Activated CD8-positive, alpha-beta memory T cell treated with anti-CD3 and anti-CD28 coated beads for 4 hours (primary cell): ENCODE measurements at places on chromosomes 1 and 21.
A peak's percentile ranks its signal among the peaks of the same experiment; 100 is the strongest.

DNA sequence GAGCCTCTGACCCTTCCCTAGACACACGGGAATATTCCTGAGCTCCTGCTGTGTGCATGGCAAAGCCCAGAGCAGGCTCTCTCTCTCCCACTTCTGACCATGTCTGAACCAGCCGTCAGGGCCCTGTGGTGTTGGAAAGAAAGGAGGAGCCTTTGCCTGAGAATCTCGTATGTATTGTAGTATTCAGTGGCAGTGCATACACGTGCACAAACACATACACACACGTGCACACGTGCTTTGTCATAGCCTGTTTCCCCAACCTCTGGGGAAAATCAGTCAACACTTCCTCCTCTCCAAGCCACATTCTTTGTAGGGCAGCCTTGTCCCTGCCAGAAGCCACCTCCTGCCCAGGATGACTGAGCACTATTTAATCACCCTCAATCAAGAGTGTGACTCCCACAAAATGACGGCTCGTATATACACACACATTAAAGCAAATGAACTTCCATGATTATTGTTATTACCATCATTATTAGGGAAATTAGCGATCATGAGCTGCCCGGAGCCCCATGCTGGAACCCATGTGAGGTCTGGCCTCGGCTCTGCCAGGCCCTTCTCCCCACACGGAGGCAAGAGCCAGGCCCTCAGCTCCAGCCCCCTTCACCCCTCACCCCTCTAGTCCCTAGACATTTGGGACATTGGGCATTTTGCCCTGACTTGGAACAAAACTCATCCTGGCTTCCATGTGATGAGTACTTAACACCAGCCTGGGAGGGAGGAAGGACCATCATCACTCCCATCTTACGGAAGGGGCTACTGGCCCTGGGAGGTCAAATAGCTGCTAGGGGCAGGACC, 331.9 kb downstream of the NPHP4 start:
- no peak for DNase-seq

GRCh38 chr1:209674957-209675564, at the start of gene G0S2:
TSS of gene G0S2 (plus strand) at chr1:209675412. CDS start at chr1:209675685, 273 bp downstream.
- DNase-seq = no peak

- DNase-seq = no peak
Measured at GRCh38 chr1:163203561-163203960, 845 bp upstream of the RGS5 start.

- no peak for DNase-seq
Measured at GRCh38 chr1:65764052-65764451, 28.6 kb upstream of the PDE4B start.

GRCh38 chr1:164382384-164382783, 176.6 kb upstream of the PBX1 start:
- no peak for DNase-seq

DNA sequence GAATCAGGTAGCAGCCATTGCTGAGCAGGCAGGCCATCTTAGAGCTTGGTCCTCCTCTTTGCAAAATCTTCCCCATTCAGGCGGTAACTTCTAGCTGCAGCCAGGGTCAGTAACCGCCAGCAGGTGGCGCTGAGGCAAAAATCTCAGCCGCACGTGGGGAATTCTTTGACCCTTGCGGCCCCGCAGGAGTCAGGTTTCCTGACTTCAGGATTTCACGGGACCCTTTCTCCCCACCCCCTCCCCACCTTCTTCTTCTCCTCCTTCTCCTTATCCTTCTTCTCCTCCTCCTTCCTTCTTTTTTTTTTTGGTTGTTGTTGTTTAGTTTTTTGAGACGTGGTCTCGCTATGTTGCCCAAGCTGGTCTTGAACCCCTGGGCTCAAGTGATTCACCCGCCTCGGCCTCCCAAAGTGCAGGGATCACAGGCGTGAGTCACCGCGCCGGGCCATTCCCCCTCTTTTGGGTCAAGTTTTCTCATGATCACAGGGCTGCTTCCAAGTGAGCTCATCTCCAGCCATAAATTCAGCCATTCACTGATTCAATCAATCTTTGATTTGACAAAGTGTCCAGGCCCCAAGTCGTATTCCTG, 33.4 kb upstream of the TENT5B start:
- DNase-seq = peak; percentile 38

DNA sequence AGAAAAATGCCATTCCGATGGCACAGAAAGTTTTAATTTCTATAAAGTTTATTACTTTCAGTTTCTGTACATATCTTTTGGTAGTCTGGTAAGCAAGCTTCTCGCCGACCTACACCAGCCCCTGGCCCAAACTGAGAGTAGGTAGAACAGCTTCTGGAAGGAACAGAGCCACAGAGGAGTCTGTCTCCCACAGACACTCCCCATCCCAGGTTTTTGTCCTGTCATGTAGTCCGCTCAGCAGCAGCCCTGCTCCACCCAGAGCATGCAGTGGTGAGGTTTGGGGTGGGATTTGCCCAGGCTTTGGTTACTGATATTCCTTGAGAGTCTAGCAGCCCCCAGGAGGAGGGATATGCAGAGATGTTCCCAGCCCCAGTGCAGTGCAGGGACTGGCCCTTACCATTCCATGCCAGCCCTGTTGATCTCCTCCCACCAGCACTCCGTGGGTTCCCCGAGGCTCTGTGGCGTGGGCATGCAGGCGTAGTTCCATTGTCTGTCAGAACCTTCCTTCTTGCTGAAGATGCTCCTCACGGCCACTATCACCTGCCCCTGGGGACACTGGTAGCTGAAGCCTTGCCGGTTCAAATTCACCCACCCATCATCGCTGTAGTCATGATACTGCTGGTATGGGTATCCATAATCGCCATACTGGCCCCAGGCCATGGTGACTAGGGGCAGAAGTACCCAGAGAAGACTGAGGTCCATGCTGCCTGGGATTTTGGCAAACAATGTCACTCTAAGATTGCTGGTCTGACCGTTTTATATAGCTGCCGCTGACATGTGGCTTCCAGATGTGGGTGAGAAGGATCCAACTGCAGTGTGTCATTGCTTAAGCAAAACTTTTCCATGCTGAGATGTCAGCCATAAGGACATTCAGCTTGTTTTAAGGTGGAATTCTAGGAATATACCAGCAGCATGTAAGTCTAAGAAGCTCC, at the start of gene DPT:
TSS of gene DPT (minus strand) at position 734 of the 932 bp plus-strand sequence. CDS start at position 702, 32 bp downstream.
- DNase-seq = no peak

DNA sequence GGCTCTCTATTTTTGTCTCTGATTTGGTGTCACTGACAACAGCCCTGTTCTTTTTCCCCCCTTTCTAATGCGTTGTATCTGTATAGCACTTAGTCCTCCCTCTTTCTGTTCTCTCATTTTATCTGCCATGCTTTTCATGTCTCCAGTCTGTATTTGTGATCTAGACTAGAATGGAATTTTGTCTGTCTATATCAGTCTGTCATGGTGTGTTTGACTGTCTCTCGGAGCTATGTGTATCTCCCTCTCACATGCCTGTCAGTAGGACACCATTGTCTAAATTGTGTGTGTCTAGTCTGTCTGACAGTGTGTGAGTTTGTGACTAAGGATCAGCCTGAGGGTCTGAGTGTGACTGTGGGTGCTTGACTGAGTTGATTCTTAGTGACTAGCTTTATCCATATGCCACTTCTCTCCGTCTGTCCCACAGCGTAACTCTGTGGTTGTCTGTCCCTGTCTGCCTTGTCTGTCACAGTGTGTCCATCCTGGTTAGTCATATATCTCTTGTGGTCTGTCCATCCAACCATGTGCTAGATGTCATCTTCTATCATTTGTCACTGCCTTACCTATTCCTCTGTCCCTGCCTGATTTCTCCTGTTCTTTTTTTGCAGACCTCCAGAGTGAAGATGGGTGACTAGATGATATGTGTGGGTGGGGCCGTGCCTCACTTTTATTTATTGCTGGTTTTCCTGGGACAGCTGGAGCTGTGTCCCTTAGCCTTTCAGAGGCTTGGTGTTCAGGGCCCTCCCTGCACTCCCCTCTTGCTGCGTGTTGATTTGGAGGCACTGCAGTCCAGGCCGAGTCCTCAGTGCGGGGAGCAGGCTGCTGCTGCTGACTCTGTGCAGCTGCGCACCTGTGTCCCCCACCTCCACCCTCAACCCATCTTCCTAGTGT, 1.4 kb upstream of the B4GALT2 start:
- DNase-seq = no peak

GRCh38 chr1:169692756-169693460, 18.5 kb downstream of the SELL start:
- DNase-seq = no peak

- DNase-seq = no peak
Measured at GRCh38 chr1:235781807-235782206, 84.9 kb downstream of the LYST start.

GRCh38 chr1:225868631-225869330, 13.4 kb downstream of the TMEM63A start:
- DNase-seq = no peak

DNA sequence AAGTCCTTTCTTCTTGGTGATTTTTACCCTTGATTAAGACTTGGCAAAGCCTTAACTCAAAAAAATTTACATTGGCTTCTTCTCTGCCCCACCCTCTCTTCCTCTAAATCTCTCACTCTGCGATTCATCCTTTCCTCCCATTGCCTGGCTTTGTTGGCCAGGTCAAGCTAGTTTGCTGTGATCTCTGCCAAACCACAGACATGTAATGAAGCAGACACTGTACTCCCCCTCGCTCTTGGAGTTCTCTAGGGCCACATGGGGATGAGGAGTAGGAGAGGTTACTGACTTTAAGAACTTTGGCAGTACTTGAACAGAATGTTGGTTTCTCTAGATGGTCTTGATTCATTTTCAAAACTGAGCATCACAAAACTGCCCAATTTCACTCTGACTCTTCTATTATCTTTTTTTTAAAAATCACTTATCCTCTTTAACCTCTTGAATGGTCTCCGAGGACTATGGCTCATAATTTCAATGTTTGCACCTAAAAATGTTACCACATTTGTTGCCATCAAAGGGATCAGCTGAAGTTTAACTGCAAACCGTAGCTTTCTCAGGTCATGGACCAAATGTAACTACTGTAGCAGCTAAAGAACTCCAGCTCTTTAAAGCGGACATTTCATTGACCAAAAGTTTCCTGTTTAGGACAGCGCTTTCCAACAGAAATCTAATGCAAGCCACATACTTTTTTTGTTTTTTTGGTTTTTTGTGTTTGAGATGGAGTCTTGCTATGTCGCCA, 62.7 kb upstream of the IPO9 start:
- no peak for DNase-seq

DNA sequence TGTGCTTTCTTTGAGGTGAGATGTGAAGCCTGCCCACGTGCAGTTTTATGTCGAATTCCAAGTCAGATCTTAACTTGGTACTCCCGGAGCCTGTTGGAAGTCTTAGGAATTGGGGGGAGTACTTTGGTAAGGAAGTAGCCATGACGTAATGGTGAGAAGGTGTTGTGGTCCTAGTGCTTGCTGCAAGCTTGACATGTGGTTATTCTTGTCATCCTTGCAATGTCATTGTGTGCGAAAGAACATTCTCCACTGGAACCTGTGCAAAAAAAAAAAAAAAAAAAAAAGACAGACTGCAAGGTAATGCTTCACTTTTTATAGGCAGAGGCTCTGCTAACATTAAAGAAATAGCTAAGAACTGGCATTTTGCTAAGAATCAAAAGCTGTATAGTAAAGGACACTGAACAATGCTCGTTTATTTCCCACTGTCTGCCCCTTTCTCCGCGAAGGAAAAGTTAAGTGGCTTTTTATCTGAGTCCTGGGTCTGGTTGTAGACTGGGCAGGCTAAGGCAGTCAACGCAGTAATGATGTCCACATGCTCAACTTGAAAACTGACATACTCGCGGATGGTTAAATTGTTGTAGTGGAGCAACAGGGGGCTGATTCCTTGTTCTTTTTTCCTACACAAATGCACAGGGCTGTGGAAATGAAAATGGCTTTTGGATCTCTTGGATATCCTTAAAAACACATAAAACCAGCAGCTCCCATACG, 2.1 kb downstream of the KAZN start:
- DNase-seq = no peak

GRCh38 chr1:208536212-208536611, 292.0 kb upstream of the PLXNA2 start:
- no peak for DNase-seq

DNA sequence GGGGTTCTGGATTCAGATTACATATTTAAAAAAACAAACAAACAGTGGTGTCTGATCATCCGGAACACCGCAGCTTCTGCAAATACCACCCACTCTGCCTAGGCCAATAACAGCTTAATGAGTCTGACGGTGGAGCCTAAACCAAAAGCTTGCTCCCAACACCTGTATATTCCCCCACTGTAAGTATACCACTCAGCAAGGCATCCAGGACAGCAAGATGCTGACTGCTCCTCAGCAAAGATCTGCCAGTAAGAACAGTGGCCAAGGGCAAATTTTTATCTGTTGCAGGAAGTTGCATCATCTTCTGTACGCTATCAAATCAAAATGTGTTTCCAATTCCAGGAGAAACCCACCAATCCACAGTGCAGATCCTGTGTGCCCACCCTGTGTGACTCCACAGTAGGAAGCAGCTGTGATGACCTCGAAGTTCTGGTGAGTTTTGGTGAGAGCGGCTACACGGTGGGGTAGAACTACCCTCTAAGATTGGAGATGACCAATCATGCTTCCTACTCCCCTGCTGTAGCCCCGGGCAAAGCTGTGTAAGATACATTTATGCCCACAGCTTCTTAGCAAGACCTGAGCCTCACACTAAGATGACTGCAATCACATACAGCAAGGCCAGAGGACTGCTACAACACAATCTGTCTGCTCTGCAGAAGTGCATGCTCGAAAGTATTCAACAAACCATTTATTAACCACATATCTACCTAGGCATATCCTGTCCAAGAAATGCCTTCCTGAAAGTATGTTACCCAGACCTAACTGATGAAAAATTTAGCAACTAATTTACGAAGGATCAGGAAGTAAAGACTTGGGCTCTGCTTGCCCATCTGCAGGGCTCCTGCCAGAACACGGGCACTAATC, 30.5 kb downstream of the SIPA1L2 start:
- no peak for DNase-seq

DNA sequence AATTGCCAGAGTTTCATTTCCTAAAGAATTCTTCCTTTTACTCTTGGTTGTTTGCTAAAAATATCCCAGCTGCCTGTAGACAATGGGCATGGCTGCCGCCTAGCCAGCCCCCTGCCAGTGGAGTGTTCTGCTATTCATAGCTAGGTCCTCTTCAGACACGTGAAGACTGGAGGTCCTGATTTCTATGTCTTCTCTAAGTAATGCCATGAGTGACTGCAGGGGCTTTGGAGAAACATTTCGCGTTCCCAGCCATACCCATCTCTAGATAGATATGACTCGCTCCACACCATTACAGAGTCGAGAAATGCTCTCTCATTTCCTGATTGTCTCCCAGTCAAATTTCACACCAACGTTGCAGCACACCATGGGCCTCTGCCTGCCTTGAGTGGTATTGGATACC, 99.5 kb upstream of the BACE2 start:
- no peak for DNase-seq

DNA sequence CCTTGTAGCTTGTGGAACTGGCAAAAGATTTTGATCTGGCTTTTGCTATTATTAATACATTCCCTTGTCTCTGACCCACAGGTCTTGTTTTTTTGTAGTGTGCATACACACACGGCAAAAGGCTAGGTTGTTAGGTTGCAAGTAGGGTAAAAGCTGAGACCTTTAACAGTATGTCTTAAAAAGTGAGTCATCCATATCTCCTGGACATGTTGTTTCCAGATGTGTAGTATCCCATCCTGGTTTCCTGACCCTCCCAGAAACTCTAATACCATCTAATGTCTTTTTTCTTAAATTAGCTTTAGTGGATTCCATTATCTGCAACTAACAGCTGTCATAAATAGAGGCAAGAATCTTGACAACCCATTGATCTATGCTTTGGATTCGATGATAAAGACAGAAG, 14.7 kb downstream of the OVGP1 start:
- DNase-seq = no peak

- no peak for DNase-seq
Measured at GRCh38 chr1:30663596-30664091, 59.7 kb downstream of the MATN1 start.
